NCI-H524 (cell line): ENCODE measurements at places on chromosomes 1 and 21.

DNA sequence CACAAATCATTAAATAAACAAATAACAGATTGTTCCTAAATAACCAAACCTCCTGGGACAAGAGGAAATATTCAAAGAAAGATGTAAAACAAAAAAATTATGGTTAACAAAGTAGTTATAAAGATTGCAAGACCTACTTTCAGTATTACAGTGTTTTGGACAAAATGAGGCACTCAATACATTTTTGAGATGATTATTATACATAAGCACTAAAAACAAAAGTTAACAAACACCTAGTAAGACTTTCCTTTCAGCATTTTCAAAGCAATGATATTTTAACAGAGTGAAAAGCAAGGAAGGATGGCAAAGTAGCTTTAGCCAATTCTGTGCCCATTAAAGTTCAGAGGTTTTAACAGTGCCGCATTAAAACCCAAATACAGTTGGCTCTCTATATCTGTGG, 17.2 kb downstream of the OMA1 start:
- DNase-seq = no peak

GRCh38 chr1:228038387-228039005, 31.7 kb downstream of the WNT3A start:
- no peak for DNase-seq

DNA sequence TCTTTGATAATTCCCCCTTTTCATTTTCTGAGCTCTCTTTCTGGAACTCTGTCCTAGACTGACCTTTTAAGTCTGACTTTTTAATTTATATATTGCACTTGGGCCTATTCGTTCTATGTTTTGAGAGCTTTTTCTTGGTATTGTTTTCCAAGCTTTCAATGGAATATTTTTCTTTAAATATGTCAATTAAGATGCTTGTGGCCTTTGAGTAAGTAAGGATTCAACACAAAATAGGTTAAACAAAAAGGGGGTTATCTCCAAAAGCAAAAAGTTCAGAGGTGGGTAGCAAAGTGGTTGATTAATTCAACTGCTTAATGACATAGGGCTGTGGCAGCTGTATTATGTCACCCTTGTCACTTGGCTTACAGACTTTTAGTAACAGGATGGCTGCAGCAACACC, 315.9 kb downstream of the LMX1A start:
- no peak for DNase-seq

GRCh38 chr1:236535662-236536161, 11.9 kb downstream of the LGALS8 start:
- no peak for DNase-seq

- no peak for DNase-seq
These were observed 25.1 kb upstream of the TP53BP2 start for GRCh38 chr1:223870617-223871574.

GRCh38 chr1:115317101-115318012, 20.7 kb downstream of the NGF start:
- peak; percentile 96 for DNase-seq

DNA sequence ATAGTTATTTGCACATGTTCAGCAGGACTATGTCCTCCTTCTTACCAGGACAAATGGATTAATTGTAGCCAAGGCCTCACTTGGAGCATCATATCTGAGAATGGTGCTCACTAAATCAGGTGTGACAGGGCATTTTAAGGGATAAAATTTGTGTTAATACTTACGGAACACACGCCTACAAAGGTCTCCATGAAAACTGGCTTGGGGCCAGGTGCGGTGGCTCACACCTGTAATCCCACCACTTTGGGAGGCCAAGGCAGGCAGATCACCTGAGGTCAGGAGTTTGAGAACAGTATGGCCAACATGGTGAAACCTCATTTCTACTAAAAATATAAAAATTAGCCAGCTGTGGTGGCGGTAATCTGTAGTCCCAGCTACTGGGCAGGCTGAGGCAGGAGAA, 75.1 kb upstream of the CAPZB start:
- no peak for DNase-seq

DNA sequence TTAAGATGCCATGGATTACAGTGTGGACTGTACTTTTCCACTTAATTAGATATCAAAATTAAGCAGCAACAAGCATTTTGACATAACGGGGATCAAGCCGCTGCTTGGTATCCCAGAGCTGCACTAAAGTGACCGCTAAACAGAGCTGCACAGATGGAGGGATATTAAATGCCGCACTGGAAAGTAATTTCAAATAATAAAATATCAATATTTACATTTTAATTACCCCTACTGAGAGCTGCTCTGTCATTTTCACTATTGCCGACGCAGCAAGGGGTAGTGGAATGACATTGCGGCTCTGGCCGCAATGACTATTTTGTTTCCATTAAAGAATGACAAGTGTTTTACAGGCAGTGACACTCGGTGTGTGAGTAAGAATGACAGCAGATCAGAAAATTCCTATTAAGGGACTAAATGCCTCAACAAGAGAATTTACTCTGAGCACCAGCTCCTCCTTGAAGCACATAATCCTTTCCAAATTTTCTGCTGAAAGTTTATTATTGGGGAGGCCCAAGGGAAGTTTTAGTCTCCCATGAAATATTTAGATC, 109.1 kb upstream of the USH2A start:
- peak; percentile 96 for DNase-seq

- DNase-seq = peak; percentile 37
These were observed 26.2 kb downstream of the UMODL1 start for GRCh38 chr21:42097274-42097673.

GRCh38 chr1:28933277-28933676, 18.9 kb downstream of the EPB41 start:
- DNase-seq = no peak

- DNase-seq = peak; percentile 32
These were observed 52.5 kb upstream of the RGS2 start for GRCh38 chr1:192756314-192756713.

- no peak for DNase-seq
These were observed 360.2 kb downstream of the DISC1 start for GRCh38 chr1:231986631-231987336.

- no peak for DNase-seq
These were observed 16.0 kb downstream of the RRP1 start for GRCh38 chr21:43805275-43805800.

- DNase-seq = no peak
These were observed 5.1 kb downstream of the UBE2Q1 start for GRCh38 chr1:154553056-154554030.

DNA sequence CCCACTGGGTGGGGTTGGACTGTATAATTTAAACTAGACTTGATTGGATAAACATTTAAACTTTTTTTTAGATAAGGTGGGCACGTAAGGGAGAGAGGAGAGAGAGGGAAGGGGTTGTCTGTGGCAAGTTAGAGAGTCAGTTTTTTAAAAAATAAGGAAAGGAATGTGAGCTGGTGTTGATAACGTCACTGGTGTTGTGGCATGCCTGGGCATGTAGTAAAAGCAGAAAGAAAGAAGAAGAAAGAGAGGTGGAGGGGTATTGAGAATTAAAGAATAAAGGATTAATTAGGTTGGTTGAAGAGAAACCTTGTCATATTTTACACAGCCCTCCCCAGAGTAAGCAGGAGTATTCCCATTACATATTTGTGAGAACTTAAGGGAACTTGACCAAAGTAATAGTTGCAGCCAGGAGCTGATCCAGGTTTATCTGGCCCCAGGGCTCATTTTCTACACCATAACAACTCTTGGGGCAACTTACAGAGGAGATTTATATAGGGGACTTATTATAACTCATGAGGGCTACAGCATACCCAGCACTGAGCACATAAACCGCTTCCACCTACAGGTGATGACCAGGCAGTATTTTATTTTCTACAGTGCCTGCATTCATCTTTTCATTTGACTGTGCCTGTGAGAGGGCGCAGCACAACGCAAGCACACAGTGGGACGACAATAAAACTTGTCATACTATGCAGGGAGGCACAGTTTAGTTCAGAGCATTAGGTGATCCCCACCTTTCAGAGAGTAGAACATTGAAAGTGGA, 70.2 kb downstream of the CCDC30 start:
- DNase-seq = no peak

DNA sequence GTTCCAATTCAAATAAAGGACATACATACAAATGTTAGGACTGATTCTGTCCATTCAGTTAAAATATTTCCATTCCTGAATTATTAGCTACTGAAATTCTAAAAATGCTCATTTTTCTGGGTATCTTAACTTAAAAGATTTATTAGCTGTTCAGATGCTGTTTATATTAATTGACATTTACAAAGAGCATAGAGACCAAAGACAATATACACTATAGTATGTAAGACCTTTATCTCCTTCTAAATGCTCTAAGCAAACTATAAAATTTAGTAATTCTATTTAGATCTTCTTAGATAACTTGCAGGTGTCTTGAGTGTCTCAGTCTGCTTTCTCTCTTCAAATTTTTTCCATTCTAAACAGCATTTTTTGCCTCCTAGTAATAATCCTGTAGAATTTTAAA, 39.3 kb downstream of the VAMP4 start:
- DNase-seq = no peak

- no peak for DNase-seq
These were observed 4.9 kb upstream of the COL6A2 start for GRCh38 chr21:46092811-46093667.

- DNase-seq = no peak
These were observed 49.7 kb downstream of the RAP1GAP start for GRCh38 chr1:21619375-21619947.

DNA sequence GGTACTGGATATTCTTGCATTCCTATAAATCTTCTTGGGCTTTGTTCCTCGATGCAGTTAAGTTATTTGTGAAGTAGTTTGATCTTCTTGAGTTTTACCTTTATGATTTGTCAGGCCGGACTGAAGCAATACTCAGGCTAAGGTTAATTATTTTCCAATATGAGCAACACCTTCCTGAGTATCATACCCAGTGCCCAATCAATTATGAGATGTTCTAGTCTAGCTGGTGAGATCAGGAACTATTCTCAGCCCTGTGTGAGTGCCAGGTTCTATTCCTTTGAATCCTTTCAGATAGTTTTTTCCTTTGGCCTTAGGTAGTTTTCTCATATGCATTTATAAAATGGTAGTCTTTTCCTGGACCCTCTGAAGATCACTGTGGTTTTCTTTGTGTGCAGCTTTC, 92.5 kb downstream of the SCMH1 start:
- no peak for DNase-seq

GRCh38 chr1:109906160-109906838, 4.3 kb upstream of the CSF1 start:
- no peak for DNase-seq

DNA sequence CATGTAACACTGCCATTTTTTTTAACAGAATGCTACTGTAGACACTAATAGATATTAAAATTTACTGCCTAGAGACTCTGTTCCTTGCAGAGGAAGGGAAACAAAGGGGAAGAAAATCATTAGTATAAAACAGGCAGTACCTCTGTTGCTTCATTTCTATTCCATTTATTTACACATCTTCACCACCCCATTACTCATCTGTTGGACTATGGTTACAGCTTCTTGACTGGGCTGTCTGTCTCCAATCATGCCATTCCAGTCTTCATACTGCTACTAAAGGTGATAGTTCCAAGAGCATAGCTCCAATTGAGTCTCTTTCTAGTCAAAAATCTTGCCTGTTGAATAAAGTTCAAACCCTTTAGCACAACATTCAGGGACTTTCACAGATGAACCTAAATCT, 22.2 kb upstream of the GPR25 start:
- DNase-seq = no peak

- DNase-seq = no peak
These were observed 20.7 kb upstream of the HAO2 start for GRCh38 chr1:119347858-119348257.

GRCh38 chr1:89994231-89994804, 592 bp upstream of the ZNF326 start:
- DNase-seq = no peak

GRCh38 chr1:62371375-62371774, 52.1 kb upstream of the KANK4 start:
- DNase-seq = no peak

DNA sequence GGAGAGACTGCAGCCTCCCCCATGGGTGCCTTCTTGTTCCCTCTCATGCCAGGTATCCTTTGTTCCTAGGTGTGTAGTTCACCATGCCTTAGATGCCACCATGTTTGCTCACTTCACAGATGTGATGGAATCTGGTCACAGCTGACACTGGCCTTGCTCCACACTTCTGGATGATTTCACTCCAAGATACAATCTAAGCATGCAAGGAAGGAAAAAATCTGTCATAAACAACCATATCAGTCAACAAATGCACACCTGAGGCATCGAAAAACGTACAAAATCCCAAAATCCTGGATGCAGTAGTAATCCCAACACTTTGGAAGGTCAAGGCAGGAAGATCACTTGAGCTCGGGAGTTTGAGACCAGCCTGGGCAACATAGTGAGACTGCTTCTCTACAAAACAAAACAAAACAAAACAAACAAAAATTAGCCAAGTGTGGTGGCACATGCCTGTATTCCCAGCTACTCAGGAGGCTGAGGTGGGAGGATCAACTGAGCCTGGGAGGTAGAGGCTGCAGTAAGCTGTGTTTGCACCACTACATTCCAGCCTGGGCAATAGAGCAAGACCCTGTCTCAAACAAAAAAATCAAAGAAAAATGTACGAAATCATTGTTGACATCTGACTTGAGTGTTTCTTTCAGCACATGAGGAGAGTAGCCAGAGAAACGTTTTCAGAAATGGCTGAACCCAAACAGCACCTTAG, 17.1 kb upstream of the PTPRF start:
- DNase-seq = no peak

DNA sequence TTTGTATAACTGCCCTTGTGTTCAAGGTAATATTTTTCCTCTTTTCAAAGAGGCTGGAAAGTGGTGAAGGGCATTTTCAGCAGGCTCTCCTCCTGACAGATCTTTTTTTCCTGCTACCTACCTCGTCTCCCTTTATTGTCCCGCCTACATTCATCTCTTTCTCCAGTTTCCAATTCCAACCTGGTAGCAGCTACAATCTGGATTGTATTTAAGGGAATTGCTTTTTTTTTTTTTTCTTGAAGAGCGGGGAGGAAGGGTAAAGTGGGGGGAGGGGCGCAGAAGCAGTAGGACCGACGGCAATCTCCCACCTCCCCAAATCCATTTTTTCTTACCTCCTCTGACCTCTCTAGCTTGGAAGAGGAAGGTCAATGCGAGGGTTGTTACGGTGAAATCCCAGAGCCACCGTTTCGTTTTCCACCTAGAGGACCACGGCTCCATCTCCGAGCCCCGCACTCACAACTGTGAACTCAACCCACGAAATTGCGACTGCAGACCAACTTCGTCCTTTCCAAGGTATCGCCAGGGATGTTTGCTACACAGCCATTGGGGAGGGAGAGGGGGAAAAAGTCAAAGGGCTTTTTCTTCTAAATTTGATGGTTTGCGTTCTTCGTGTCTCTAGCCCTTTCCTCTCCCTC, 464 bp downstream of the COL11A1 start:
- peak; percentile 22 for DNase-seq

GRCh38 chr1:243505986-243506689, 250.3 kb downstream of the SDCCAG8 start:
- DNase-seq = no peak
